ENCODE measurements at places on chromosomes 2 and 18.

- DNase-seq = no peak
Observed at GRCh38 chr2:241730671-241731293, 3.6 kb upstream of the D2HGDH start.

GRCh38 chr18:10261344-10262276 is 192.8 kb upstream of the APCDD1 start:
- DNase-seq = no peak

- no peak for DNase-seq
Observed at GRCh38 chr2:15819562-15820256, 120.6 kb upstream of the MYCN start.

GRCh38 chr2:63663013-63663864 is 74.5 kb downstream of the MDH1 start:
- DNase-seq = no peak

DNA sequence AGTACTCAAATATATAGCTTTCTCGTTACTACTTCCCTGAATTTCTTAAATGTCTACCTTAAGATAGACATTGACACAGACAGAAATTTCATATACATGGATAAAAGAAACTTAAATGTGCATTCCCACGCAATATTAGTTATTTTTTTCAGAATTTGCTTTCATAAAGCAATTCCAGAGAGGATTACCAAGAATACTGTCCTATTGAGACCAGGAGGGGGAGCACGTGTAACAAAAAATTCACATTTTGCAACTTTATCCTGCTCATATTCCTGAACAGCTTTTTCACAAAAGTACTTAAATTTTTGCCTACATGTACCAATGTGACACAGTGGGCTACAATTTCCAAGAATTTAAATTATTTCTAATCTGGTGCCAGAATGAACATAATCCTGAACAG is 30.7 kb upstream of the ERCC3 start:
- DNase-seq = no peak

GRCh38 chr18:40450751-40451150 is 1504.3 kb upstream of the PIK3C3 start:
- no peak for DNase-seq

DNA sequence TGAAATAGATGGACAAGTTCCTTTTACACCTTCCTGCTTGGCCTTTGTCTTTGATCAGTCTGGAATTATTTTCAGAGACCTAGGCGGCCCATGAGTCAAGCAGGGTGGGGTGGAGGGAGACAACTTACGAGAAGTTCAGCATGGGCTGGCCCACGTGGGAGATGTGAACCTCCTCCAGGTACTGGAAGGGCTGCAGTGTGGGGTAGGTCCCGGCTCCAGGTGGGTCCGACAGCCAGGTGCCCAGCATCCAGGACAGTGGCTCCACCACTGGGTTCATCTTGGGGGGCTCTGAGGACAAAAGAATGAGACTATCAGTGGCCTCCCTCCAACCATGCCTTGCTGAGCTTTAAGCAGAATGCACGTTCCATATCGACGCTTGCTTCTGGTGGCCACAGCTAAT is 30.8 kb downstream of the THAP4 start:
- DNase-seq = no peak

DNA sequence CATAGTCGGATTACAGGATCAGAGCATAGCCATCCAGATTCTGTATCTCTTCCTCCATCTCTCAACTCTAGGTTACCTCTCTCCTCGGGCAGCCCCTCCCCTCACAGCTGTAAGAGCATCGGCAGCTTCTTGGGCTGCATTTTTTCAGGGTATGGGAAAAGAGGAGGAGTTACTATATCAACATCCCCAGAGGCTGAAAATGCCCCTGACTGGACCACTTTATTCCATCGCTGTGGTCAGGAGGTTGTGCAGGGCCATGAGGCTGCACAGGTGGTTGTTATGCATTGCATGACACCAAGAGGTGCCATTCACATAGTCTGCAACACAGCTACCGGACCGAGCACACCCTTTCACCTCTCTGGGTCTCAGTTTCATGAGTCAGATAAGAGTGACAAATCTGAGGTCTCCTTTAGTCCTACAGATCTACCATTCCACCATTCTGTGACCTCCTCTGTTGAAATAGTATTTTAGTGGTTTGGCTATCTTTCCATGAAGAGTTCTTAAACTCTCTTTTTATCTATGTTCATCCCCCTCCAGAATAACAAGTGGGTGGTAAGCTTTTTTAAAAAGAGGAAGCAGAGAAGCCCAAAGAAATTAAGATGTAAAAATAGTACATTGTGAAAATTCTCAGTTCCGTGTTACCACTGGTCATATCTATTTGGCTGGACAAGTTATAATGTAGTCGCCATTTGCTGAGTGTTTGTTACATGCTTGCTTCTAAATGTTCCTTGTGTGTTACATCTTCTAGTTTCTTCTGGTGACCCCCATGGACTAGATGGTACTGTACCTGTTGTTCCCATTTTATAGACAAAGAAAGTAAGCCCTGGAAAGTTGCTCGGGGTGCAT is 56.6 kb upstream of the SLC1A4 start:
- DNase-seq = no peak

Measured in activated CD8-positive, alpha-beta T cell treated with anti-CD3 and anti-CD28 coated beads, Interleukin-2, amount 10 ng/mL, durations not matched to agents 7 days and 5 days (primary cell).